ENCODE measurements at places on chromosomes 13 and 19. TPM values are rescaled to one million over a fixed set of nuclear protein-coding genes. Genes with fewer than 3 reads are reported as not detected.

Gene TJP3
- 0.06 TPM for polyA plus RNA-seq

Gene PEAK3
- 0.22 TPM for polyA plus RNA-seq

Gene CACNG7
- not detected for polyA plus RNA-seq

Gene FCER2
- polyA plus RNA-seq = 0.13 TPM

Gene IFNL4
- not detected for polyA plus RNA-seq

Gene NKPD1
- polyA plus RNA-seq = 0.07 TPM

Gene BEST2
- not detected for polyA plus RNA-seq

Gene HSPB6
- 387 TPM for polyA plus RNA-seq

Gene ELSPBP1
- polyA plus RNA-seq = not detected

Gene GGACT
- 0.51 TPM for polyA plus RNA-seq

Gene LIM2
- not detected for polyA plus RNA-seq

Gene ZNF701
- 3.0 TPM for polyA plus RNA-seq

Gene CNMD
- polyA plus RNA-seq = not detected

Gene PSG7
- not detected for polyA plus RNA-seq

Gene LHB
- polyA plus RNA-seq = not detected

Gene SHD
- not detected for polyA plus RNA-seq

Gene HIF3A
- polyA plus RNA-seq = 204 TPM

Gene SPRY2
- polyA plus RNA-seq = 26.5 TPM

Gene ARHGEF18
- 6.1 TPM for polyA plus RNA-seq

Gene AXL
- 7.9 TPM for polyA plus RNA-seq

Gene MAMSTR
- 6.4 TPM for polyA plus RNA-seq

Gene DPF1
- 0.09 TPM for polyA plus RNA-seq

Data from heart right ventricle (tissue), 16 donors.